Activated CD4-positive, CD25-positive, alpha-beta regulatory T cell treated with anti-CD3 and anti-CD28 coated beads, Interleukin-2, amount 50 U/mL, for 24 hours (primary cell): ENCODE measurements at places on chromosomes 12 and 14.

DNA sequence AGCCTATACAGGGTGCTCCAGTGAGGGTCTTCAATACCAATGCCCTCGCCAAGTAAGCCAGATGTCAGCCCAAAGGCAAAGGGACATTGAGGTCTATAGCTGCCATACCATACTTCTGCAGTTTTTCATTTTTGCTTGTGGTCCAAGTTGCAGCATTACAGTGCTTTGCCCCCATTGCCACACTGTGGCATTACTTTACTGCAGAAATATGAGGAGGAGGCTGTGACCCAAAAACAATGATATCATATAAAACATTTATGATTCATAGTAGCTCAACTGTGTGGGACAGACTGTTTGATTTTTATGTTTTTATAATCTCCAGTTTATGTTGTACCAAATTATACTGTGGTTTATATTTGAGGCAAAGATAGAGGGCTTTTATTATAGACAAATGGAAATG, 64.1 kb downstream of the KIAA0586 start:
- no peak for ATAC-seq

DNA sequence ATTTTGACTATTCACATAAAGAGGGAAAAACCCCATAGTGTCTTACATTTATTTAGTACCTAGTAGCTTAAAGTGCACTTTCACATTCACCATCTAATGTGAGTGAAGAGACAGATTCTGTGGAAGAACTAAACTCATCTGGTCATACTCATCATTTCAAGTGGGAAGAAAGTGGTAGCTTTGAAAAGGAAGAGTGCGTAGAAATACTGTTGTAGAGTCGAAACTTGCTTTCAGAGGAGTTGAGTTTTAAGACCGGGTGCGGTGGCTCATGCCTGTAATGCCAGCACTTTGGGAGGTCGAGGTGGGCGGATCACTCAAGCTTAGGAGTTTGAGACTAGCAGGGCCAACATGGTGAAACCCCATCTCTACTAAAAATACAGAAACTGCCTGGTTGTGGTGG, 222.2 kb downstream of the ERC1 start:
- ATAC-seq, result peak; percentile 55

GRCh38 chr14:102951799-102952198, 29.3 kb downstream of the AMN start:
- no peak for ATAC-seq

DNA sequence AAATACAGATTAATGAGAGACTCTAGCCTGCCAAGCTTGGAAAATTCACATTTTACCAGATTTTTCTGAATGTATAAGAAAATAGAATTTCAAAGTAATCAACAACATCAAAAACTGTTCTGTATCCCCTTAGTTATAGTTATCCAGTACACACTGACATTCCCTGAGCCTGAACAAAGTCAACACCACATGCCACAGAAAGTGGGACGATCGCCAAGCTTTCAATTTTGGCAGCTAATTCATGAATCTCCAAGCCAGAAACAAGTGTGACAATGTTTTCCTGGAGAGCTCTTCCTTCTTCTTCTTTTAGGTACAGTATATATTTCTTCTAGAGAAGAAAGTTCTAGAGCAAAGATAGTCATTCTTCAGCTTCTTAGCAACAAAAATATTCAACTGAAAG, 290.2 kb downstream of the PRKD1 start:
- ATAC-seq, result no peak

DNA sequence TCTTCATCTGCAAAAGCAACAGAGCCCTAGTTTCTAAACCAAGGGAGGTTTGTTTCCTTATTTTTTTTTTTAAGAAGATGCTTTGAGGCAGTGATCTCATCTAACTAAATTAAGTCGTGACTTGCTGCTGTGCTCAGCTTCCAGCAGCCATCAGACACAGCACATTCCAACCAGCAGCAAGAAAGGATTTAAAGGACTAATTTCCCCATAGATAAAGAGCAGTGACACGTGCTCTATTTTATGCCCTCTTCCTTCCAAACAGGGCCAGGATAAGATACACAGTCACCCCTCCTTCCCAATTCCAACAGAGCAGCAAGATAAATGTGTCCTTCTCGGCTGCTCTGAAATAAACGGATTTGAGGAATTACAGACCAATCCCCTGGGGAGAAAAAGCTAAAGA, 81.7 kb downstream of the PRKAB1 start:
- ATAC-seq, result no peak

GRCh38 chr12:26697217-26697616, 135.8 kb downstream of the ITPR2 start:
- ATAC-seq, result no peak
